ENCODE measurements at places on chromosomes 5 and 9.

- no peak for DNase-seq
Measured at GRCh38 chr5:151742870-151743294, 15.5 kb downstream of the ATOX1 start.

GRCh38 chr5:67816456-67816855 is 399.1 kb upstream of the PIK3R1 start:
- no peak for DNase-seq

- no peak for DNase-seq
Measured at GRCh38 chr9:132135456-132135855, 26.4 kb upstream of the NTNG2 start.

- DNase-seq, result no peak
Measured at GRCh38 chr5:122040636-122041302, 37.3 kb downstream of the LOX start.

DNA sequence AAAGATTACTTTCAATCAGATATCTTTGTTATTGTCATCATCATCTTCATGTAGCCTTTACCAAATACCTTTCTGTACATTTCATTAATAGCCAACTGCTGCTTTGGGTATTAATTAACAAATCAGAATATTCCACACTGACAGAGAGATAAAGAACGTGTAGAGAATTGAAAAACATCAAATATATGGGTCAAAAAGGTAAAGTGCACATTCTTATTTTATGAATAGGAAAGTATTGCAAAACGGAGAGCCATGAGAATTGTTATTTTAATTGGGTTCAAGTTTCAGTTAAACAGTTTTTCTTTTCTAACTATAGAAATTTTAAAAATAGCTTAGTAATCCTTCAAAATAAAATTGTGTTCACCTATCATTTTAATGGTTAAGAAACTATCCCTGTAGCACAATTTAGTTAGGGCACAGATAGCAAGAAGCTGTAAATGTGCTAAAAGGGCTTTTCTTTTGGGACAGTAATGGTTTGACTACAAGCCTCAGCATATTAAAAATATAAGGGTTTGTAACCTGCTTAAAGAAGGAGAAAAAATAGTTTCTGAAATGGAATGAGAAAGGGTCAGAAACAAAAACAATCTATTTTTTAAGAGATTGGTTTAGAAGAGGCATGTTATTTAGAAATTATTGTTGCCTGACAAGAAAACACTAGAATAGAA is 62.9 kb downstream of the PDE4D start:
- DNase-seq, result no peak

- no peak for DNase-seq
Measured at GRCh38 chr5:159218595-159219023, 9.3 kb upstream of the RNF145 start.

DNA sequence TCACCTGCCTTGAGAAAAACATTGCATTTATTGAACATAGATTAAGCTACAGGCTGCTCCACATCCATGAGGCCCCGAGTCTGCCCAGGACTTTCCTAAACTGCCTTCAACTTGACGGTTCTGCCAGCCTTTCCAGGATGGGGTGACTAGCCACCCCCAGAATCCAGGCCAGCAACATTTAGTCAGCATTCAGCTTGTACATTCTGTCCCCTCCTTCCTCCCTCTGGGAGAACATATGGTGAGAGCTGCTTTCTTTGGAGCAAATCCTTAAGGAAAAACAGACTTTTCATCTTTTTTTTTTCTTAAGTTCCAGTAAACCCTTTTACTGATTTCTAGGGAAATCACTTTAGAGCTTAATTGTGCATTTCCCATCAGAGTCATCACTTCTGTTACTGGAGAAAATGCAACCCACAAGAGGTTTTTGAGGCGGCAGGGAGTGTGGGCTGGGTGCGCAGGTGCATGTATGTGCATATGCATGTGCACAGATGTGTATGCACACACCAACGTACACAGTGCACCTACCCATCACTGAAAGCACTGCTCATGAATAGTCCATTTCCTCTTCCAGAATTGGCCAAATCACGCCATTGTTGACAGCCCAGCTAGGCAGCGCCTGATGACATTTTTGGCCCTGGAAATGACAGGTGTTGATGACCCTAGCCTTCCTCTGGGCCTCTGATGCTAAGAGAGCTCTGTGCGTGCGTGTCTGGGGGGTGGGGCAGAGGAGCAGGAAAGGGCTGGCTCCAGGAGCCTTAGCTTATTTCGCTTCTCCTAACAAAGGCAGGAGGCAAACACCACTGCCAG is 145.6 kb downstream of the HSD17B3 start:
- no peak for DNase-seq

DNA sequence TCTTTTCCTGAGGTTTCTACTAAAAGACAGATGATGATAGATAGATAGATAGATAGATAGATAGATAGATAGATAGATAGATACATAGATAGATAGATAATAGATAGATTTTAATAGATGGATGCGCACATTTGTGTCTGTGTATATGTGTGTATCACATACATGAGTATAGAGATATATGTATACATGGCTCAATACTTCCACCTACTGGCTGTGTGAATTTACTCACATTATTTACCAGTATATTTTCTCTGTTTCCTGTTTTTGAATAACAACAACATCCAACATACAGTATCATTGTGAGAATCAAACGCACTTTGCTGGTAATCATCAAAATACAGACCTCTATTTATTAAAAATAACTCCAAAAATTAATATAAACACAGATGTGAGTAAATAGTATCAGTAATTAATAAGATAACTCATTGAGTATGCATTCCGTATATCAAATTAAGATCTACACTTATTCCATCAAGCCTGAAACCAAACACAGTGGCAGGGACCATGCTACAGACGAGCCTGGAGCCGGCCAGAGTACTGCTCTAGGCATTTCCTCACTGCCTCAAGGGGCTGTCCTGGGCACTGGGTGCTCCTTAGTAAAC is 338.0 kb downstream of the SEMA5A start:
- DNase-seq, result peak; percentile 3

- no peak for DNase-seq
Measured at GRCh38 chr9:16246785-16247184, 623.7 kb downstream of the BNC2 start.

DNA sequence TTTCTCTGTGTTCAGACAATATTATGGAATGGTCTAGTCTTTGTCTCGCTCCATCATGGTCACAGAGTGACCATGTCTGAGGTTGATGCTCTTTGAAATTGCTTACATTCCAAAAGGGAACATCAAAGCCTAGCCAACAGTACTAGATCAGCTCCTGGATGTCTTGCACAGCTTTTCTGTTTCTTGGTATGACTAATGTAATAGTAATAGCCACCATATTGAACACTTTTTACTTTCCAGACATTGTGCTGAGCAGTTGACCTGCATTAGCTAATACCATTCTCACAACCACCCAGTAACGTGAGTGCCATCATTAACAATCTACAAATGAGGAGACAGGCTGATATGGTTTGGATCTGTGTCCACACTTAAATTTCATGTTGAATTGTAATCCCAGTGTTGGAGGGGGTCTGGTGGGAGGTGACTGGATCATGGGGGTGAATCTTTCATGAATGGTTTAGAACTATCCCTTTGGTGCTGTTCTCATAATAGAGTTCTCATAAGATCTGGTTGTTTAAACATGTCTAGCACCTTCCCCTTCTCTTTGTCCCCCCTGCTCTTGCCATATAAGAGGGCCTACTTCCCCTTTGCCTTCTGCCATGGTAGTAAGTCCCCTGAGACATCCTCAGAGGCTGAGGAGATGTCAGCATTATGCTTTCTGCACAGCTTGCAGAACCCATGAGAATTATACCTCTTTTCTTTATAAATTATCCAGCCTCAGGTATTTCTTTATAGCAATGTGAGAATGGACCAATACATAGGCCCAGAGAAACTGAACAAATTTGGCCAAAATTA is 577.5 kb upstream of the CLINT1 start:
- DNase-seq, result no peak

DNA sequence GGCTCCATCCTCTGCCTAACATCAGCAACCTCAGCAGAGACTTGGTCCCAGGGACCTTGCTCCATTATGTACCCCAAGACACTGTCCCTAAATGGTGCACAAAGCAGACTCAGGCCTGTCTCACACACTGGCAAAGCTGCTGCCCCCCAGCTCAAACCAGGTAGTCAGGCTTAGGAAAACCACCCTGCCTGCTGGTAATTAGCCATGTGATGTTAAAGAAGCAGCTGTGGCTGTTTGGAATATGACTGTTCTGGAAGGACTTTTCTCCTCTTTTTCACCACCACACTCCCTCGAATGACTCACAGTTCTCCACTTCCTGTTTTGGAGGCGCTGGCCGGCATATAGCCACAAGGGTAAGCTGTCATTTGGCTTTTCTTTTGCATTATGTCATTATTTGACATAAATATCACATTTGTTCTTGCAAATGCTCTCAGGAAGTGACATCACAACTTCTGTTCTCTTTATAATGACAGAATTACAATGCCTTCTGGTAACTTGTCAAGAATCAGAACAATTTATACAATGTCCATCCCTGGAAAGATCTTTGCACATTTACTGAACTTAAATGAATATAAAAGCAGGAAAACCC is 113.9 kb downstream of the SUSD1 start:
- DNase-seq, result peak; percentile 90

DNA sequence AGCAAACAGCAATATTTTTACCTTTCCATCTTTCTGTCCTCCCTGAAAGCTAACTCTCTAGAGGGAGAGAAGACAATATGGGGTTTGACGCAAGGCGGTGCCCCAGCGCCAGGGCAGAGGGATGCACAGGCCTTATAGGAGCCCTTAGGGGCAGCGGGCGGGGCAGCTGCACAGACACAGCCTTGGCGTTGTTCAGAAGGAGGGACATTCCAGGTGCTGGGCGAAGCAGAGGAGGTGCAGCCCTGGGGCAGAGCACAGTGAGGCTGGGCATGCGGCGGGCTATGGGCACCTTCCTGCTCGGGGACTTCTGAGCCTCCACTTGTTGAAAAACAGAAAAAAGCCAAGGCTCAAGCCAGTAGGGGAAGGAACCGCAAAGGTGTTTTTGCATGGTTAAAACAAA is 33.7 kb upstream of the BICD2 start:
- DNase-seq, result no peak

- no peak for DNase-seq
Measured at GRCh38 chr5:121384359-121384758, 467.3 kb upstream of the FTMT start.

DNA sequence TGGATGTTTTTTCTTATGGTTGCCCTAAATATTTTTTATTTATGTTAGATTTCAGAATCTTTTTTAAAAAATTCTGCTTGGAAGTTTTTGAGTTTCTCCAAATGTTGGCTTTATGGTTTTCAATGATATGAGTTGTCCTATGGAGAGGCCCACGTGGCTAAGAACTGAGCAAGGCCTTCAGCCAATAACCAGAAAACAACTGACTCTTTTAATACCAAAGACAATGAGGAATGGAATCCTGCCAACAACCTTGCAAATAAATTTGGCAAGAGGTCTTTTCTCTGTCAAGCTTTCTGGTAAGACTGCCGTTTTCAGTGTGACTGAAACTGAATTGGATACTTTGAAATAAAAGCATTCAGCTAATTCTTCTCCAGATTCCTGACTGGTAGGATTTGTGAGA is 1740.1 kb upstream of the WWC1 start:
- DNase-seq, result no peak

- no peak for DNase-seq
Measured at GRCh38 chr9:107378006-107378405, 94.9 kb downstream of the RAD23B start.

DNA sequence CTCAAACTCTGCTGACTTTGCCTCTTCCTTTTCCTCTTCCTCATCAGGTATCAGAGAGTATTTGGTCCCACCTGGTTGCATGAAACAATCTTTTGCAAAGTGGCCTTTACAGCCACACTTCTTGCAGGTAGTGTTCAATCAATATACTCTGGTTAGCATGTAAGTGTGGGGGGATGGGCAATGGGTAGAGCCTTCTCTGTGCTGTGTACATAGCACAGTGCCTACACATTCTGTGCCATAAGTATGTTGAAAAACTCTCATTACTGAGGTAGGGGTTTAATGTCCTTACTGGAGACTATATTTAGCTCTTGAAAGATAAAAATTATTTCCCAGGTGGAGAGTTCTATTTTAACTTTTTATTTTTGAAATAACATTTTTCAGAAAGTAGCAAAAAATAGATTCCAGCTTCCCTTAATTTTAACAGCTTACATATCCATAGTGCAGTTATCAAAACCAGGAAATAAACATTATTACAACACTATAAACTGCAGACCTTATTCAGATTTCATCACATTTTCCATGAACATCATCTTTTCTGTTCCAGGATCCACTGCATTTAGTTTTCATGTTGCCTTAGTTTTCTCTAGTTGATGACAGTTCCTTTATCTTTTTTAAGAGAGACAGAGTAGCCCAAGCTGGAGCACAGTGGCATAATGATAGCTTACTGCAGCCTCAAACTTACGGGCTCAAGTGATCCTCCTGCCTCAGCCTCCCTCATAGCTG is 15.1 kb downstream of the TTC1 start:
- no peak for DNase-seq

- no peak for DNase-seq
Measured at GRCh38 chr5:157323107-157323706, 57.3 kb downstream of the CYFIP2 start.

DNA sequence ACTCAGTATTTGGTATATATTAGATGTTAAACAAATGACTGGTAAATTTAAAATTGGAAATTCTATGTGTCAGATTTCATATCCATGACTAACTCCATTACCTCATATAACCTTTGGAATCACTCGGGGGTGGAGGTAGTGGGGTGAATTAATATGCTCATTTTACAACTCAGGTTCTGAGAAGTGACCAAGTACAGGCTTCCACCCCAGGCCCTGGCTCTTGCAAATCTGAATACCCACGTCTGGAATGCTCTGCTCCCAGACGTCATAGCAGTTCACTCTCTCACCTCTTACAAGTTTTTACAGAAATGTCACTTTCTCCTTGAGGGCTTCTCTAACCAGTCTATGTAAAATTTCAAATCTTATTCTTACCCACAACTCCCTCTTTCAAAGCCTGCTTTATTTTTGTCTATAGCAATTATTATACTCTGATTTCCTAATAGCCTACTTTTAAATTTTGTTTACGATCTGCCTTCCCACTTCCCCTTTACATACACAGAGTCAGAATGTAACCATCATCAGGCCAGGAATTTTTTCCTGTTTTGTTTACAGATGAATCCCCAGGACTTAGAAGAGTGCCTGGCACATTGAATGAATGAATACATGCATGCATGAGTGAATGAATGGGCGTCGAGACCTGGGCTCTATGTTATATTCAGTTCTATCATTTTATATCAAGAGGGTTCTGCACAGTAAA is 134.1 kb upstream of the IFNE start:
- no peak for DNase-seq

DNA sequence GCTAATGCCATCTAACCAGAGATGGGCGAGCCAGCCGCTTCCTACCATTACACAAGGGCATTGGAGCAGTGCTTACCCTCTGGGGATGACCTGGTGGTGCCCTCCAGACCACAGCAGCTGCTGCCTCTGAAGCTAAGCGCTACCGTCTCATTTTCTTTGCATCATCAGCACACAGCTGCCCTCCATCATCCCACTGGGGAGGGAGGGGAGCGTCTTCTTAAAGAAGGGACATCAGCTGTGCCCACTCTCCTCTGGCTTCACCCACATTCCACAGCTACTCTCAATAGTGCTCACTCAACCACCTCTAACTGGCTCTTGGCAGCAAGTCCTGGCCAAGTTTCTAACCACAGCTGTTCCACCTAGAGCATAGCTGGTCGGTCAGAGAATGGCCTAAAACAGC is 503.4 kb downstream of the NFIB start:
- no peak for DNase-seq

All from glomerular endothelial cell (primary cell).